ENCODE measurements at places on chromosomes 3 and 15.

GRCh38 chr3:45666757-45667431 is 22.3 kb upstream of the SACM1L start:
- peak; percentile 81 for DNase-seq

DNA sequence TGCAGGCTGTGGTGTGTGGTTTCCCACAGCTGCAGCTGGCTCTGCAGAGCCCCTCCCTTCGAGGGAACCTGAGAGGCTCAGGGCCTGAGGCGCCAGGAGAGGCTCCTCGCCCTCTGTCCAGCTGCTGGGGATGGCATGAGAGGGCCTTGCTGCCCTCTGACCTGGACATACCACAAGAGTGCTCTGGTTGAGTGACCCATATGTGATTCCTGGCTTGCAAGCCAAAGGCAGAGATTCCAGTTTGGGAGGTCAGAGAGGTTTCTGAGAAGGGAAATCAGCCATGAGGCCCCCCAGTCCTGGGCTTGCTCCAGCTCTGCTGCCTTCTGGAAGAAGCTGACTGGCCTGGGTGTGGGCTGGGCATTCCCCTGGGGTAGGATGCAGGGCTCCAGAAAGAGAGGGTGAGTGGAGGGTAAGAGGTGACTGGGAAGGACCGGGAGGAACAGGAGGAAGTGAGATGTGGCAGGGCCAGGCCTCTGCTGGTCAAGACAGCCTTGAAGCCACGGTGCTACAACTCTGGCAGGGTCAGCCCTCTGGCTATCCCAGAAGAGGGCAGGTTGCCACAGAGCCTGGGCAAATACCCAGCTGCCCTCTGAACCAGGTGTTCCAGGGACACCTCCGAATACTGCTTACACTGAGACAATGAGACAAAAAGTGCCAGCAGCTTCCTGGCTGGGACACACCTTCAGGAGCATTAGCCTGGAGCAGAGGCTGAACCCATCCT is 16.0 kb upstream of the SRP14 start:
- peak; percentile 78 for DNase-seq

DNA sequence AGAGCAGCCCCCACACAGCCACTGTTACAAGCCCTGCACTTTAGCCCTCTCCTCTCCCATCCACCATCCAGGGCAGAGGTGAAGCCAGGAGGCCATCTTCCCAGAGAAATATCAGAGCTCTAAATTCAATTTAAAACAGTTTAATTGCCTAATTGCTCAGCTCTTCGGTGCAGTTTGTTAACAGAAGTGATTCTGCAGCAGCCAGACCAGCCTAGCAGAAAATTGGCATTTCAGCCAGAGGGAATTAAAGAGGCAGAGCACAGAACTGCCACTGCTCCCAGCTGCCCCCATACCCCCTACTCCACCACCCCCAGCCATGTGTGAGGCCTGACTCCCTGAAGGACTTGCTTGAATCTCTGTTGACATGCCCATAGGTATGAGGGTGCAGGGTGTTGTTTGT is 38.5 kb downstream of the TPRA1 start:
- DNase-seq: no peak

- DNase-seq: no peak
Measured at GRCh38 chr3:184827572-184827971, 15.6 kb downstream of the VPS8 start.

GRCh38 chr15:67146234-67146633 is 80.8 kb downstream of the SMAD3 start:
- peak; percentile 83 for DNase-seq

- DNase-seq: no peak
Measured at GRCh38 chr15:85063522-85064079, 81.9 kb downstream of the PDE8A start.

GRCh38 chr15:101048176-101048575 is 129.0 kb downstream of the LRRK1 start:
- no peak for DNase-seq

GRCh38 chr15:73573572-73573971 is 59.6 kb downstream of the NPTN start:
- DNase-seq: peak; percentile 13

DNA sequence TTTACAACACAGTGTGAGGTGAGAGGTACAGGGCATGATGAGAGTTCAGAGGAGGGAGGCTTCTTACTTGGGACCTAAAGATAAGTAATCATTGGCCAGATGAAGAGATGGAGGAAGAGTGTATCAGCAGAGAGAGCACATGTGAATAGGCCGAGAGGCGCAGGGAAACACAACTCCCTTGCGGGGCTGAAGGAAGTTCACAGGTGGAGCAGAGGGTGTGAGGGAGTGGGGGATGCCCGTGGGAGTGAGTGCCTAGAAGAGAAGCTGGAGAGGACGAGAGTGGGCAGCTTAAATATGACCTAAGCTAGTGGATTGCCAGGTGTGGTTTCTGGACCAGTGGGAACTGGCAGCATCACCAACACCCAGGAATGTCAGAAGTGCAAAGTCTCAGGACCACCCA is 98.2 kb upstream of the TBC1D5 start:
- no peak for DNase-seq

- no peak for DNase-seq
Measured at GRCh38 chr3:186182850-186183249, 74.0 kb upstream of the ETV5 start.

GRCh38 chr3:114307222-114307830 is 13.5 kb downstream of the TIGIT start:
- DNase-seq: no peak

- no peak for DNase-seq
Measured at GRCh38 chr3:55565521-55565920, 78.4 kb upstream of the WNT5A start.

- DNase-seq: no peak
Measured at GRCh38 chr15:84714372-84714771, 1.6 kb downstream of the SEC11A start.

- peak; percentile 67 for DNase-seq
Measured at GRCh38 chr3:150765949-150766720, 3.2 kb upstream of the SIAH2 start.

GRCh38 chr3:168003911-168004310 is 91.8 kb downstream of the GOLIM4 start:
- DNase-seq: no peak

- no peak for DNase-seq
Measured at GRCh38 chr3:69490971-69491370, 105.1 kb upstream of the FRMD4B start.

GRCh38 chr3:35528728-35529127 is 110.6 kb upstream of the ARPP21 start:
- no peak for DNase-seq

- no peak for DNase-seq
Measured at GRCh38 chr3:112687616-112688015, 46.7 kb upstream of the CCDC80 start.

- no peak for DNase-seq
Measured at GRCh38 chr3:5888851-5889250, 701.3 kb downstream of the EDEM1 start.

GRCh38 chr3:188796122-188796631 is 375.6 kb upstream of the TPRG1 start:
- peak; percentile 93 for DNase-seq

DNA sequence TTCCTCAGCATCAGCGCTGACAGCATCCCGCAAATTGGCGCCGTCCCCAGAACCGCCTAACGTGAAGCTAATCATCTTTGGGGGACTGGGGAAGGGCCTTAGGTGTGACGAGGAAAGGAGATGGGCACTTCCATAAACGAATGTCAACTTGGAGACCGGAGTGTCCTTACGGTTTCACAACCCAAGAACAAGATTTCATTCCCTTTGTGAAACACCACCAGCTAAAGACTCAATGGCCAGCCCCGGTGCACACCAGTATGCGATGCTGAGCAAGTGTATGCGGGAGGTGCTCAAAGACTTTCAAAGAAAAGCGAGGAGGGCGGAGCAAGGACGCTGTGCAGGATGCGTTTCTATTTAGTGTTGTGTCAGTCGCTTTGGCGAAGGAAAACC is 759 bp upstream of the TTBK2 start:
- peak; percentile 48 for DNase-seq

DNA sequence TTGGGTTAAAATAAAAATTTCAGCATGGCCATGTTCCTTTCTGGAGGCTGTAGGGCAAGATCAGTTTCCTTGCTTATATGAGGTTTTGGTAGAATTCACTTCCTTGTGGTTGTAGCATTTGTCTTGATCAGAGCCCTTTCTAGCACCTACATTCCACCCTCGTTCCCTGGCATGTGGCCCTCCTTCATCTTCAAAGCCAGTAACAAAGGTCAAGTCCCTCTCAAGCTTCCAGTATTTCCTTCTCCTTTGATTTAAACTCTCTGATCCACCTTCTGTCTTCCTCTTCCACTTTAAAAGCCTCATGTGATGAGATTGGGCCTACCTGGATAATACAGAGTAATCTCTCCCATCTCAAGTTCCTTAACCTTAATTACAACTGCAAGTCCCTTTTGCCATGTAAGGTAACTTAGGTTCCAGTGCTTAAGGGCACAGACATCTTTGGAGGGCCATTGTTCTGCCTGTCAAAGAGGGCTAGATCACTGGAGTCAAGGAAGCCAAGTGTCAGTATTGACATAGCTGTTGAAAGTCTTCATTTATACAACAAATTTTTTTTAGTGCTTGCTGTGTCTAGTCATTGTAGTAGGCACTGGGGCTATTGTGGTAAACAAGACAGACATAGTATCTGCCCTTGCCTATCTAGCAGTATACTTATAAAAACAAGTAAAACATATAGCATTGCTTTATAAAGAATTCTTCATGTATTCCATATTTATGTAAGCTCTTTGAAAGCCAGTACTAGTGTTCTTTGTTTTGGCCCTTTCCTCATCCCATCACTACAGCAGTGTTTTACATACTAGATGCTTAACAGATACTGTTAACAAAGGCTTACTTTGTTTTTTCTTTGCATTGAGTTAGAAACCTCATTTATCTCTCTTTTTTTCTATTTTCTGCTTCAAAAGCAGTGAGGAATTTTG is 40.7 kb downstream of the GLCE start:
- DNase-seq: no peak

- DNase-seq: peak; percentile 72
Measured at GRCh38 chr3:142863010-142863817, 25.7 kb downstream of the PCOLCE2 start.

DNA sequence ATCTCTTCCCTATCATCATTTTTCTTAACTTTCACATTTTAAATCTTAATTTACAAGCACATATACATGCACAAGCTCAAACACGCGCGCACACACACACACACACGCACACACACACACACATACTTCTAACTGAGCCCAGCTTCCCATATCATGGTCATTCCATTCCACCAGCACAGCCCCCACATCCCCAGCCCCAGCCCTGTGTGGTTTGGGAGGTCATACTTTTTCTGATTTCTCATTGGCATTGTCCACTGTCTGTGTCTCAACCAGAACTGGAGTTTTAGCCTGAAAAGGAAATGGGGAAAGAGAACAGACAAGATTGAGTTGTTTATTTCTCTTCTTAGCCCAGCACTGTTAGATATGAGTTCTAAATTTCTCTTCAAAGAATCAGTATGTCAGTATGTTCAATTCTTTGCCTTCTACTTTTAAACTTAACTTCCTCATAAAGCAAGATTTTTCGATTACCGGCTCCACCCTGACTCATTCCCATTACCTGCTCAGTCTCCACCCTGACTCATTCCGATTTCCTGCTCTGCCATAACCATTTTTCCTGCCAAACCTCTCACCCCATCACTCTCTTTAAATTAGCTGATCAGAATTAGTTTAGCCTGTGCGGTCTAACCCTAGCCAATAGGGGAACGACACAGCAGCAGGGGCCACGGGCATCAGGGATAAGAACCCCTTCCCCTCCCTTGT is 6.4 kb downstream of the IQCF1 start:
- DNase-seq: no peak

- no peak for DNase-seq
Measured at GRCh38 chr3:65716071-65716751, 322.5 kb downstream of the MAGI1 start.

- DNase-seq: no peak
Measured at GRCh38 chr15:58523634-58524033, 91.8 kb downstream of the LIPC start.

DNA sequence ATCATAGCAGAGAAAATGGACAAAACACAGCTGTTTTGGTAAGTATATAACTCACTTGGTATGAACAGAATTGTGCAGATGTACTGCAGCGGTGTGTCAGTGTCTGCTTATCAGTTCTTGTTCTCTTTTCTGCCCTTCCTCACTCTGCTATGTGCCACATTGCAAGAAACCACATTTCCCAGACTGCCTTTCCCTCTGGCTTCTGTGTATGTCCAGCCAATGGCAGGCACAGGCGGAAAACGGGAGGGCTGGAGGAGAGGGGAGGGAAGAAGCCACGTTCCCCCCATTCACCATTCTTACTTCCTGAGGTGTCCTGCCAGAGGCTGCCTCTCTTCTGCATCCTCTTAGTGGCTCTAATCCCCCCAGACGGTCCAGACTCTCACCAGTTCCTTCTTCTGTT is 15.4 kb downstream of the HHLA2 start:
- no peak for DNase-seq

DNA sequence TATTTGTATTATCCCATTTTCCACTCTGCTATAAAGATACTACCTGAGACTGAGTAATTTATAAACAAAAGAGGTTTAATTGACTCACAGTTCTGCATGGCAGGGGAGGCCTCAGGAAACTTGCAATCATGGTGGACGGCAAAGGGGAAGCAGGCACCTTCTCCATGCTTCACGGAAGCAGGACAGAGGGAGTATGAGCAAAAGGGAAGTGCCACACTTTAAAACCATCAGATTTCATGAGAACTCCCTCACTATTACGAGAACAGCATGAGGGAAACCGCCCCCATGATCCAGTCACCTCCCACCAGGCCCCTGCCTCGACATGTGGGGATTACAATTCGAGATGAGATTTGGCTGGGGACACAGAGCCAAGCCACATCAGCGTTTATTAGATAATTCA is 172.8 kb downstream of the NR2F2 start:
- DNase-seq: no peak

DNA sequence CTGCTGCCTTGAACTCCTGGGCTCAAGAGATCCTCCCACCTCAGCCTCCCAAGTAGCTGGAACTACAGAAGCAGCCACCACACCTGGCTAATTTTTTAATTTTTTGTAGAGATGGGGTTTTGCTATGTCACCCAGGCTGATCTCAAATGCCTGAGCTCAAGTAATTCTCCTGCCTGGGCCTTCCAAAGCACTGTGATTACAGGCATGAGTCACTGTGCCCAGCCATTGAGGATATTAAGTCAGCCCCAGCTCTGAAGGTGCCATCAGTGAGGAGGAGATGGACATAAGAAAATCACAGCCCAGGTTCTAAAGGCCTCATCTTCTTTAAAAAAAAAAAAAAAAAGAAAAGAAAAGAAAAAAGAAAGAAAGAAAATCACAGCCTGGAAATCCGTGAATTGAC is 26.6 kb upstream of the PSTPIP1 start:
- peak; percentile 35 for DNase-seq

- DNase-seq: no peak
Measured at GRCh38 chr15:45743426-45744235, 108.8 kb downstream of the SQOR start.

- peak; percentile 76 for DNase-seq
Measured at GRCh38 chr3:150216041-150216811, 191.9 kb upstream of the TSC22D2 start.

DNA sequence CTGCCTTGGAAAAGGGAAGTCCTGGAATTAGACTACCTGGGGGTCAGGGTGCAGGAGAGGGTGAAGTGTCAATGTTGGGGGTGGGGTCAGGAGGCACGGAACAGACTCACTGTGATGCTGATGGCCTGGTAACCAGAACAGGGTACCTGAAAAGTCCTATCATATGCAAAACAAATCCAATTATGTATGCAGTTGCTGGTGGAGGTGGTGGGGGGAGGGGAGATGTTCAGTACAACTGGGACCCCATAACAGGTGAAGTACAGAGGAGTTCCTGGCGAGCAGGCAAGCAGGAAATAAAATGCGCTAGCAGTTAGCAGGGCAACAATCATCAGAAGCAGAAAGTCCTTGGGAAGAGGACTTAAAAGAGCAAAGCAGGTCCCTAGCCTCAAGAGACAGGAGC is 4.2 kb upstream of the KATNBL1 start:
- no peak for DNase-seq

- DNase-seq: no peak
Measured at GRCh38 chr15:40048211-40048792, 9.3 kb upstream of the SRP14 start.
